Stimulated activated CD8-positive, alpha-beta memory T cell treated with anti-CD3 and anti-CD28 coated beads, Interleukin-4, amount 100 ng/mL, for 1 hour (primary cell): ENCODE measurements at places on chromosomes 2 and 18.

DNA sequence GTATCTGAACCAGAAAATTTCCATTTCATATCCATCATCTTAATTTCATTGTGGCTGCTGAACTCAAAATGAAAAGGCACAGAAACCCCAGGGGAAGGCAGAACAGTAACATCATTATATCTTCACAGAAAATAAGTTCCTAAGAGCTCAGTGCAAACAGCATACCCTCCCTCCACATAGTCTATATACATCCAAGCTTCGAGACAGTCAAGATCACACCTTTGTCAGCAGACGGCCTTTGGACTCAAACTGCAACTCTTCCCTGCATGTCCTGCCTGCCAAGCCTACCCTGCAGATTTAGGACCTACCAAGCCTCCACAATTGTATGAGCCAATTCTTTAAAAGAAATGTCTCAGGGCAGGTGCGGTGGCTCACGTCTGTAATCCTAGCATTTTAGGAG, 502.1 kb downstream of the SUCLG1 start:
- no peak for DNase-seq

DNA sequence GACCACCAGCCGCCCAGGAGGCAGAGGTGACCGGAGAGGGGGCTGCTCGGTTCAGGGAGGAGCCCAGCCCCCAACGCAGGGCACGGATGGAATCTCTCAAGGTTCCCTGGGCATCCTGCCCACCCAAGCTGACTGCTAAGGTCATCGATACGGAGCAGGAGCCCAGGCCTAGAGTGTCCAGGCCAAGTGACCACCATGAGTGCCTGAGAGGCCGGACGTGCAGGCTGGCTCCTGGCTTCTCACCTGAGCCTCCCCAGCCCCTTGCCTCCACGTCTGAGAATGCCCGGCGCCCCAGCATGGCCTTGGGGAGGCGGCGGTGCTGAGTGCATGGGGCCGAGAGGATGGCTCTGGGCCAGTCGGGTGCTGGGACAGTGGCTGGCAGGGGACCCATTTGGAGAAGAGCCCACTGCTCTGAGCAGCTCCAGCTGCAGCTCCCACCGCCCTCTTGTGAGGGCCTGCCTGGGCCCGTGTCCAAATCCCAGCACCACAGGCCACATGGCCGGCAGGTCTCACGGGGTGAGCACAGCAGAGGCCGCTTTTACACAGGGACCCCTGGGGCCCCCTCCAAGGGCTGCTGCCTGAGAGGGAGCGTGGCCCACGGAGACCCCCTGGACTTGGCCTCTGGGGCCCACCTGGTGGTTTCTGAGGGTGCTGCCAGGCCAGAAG, 102.8 kb upstream of the CTDP1 start:
- no peak for DNase-seq

- no peak for DNase-seq
These were observed 214.1 kb downstream of the RDH14 start for GRCh38 chr2:18346344-18346743.

DNA sequence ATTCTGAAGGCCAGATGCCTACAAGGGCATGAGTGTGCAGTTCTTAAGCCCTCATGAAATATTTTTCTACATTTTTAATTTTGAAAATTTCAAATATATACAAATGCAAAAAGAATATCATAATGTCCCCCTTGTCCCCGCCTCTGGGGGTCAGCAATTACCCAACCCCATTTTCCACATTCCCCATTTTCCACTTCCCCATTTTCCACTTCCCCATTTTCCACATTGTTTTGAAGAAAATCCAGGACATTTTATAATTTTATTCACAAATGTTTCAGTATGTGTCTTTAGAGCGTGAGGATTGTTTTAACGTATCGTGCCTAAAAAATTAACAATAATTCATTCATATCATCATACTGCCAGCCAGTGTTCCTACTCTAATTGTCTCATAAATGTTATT, 403.6 kb upstream of the RAB6C start:
- no peak for DNase-seq

DNA sequence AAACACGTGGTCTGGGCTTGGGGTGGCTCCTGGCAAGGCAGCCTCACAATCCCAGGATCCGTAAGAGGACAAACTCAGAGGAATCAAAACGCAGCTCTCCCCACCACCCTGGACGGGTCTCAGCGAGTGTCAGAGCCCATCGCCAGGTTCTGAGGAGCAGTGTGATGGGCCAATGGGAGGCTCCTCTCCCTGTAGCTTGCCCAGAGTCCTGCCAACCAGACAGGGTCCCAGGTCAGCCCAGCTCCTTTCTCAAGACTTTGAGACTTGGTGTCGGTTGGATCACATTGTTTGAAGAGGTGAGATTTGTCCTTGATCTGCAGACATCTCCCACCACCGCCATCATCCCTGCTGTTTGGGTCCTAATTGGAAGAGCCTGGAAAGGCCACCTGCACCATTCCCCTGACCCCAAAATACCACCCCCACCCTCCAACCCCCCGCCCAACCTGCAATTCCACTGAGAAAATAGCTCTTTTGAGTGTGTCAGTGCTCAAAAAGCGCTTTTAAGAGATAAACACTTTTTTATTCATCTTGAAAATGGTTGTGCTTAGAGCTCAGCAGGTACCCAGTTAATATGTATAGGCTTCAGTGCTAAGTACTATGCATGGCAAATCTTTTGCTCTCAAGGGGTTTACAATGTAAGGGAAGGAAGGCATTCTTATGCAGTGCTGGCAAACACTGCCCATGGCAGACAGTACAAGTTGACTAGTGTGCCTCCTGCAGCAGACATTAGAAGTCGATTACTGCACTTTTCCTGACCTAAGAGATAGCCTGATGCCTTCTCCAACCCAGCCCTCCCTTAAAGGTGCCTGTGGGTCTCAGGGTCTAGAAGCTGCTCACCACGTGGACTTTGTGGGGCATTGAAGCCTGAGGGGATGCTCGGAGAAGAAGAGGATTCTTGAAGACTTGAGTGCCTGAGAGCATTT, 50.6 kb downstream of the GLI2 start:
- no peak for DNase-seq

GRCh38 chr2:222213049-222213448, 85.7 kb downstream of the PAX3 start:
- DNase-seq: no peak

- DNase-seq: no peak
These were observed 123.9 kb downstream of the MC4R start for GRCh38 chr18:60248336-60249330.

DNA sequence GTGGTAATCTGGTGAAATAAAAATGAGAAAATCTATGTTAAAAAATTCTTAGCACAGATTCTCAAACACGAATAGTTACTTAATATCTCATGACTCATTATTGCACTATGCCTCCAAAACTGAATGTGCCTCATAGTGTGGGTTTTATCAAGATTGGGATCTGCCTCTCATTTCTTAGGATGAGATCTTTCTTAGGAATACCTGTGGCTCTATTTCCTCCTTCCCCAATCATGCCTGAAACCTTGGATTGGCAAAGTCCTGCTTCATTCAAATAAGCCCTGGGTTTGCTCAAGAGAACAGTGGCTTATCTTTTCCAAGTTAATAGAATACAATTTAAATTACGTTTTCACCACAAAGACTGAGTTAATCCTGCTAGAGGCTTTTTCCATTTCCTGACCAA, 100.3 kb downstream of the DPP10 start:
- DNase-seq: no peak

- DNase-seq: no peak
These were observed 83.3 kb downstream of the MALT1 start for GRCh38 chr18:58754544-58755068.

- no peak for DNase-seq
These were observed 110.9 kb downstream of the INHBB start for GRCh38 chr2:120456867-120457266.

- no peak for DNase-seq
These were observed 254.0 kb downstream of the KCNJ3 start for GRCh38 chr2:154952346-154952980.

GRCh38 chr2:166372046-166372445, 3.7 kb downstream of the SCN9A start:
- DNase-seq: no peak

DNA sequence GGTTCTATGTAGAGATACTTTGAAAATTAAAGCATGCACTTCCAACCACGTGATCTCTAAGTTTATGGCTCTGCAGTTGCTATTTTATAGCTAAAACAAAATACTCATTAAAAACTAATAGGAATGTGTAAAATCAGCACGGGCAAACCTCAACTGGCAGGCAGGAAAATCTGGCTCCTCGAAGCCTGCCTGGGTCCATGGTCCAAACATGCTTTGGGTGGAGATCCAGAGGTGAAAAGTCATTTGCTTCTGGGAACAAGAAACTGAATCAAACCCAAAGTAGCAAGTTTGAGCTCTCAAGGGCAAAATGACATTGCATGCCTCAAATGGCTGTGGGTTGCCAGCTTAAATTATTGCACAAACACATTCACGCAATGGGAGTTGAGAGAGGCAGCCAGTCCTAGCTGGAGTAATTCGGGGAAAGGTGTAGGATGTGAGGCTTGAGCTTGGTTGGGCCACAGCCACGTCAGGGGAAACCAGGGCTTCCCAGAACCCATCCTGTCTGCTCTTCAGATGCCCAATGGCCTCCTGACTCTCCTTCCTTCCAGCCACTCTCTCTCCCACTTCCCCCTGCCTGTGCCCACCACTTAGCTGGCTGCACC, 75.2 kb upstream of the LCLAT1 start:
- DNase-seq: no peak

GRCh38 chr18:670522-670921, 13.1 kb downstream of the TYMS start:
- no peak for DNase-seq

GRCh38 chr2:219446101-219446504, 11.5 kb downstream of the SPEG start:
- no peak for DNase-seq

- DNase-seq: no peak
These were observed 219.8 kb downstream of the DPP10 start for GRCh38 chr2:114661971-114662939.

- DNase-seq: no peak
These were observed 266.9 kb upstream of the FANCL start for GRCh38 chr2:58508006-58508405.

- no peak for DNase-seq
These were observed 40.9 kb downstream of the UGP2 start for GRCh38 chr2:63882395-63883105.

DNA sequence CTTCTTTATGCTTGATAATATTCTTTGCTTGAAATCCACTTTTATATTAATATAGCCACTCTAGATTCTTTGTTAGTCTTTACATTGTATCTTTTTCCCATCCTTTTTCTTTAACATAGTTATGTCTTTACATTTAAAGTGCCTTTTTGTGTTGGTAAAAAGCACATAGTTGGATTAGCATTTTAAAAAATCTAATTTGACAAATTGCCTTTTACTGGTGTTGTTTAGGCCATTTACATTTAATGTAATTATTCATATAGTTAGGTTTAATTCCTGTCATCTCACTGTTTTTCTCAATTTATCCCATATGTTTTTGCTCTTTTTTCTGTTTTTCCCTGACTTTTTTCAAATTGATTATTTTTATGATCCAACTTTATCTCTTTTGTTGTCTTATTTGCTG, 93.2 kb downstream of the BCL2L11 start:
- DNase-seq: no peak

DNA sequence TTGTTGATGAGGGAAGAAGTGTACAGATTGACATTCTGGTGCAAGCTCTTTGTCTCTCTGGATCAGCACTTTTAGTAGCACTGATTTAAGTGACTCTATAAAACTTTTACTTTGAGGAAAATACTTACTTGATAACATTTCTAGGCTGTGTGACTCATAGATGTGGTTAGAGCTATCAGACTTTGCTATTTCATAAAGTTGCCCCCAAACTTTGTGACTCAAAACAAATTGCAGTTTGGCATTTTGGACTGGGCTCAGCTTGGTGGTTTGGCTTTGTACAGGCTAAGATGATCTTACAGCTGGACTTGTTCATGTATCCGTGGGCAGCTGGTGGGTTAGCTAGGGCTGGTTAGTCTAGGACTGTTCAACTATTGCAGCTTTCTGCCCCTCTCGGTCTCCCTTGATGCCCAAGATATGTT, 42.1 kb upstream of the GLS start:
- no peak for DNase-seq

GRCh38 chr2:139992078-139992477, 1211.9 kb upstream of the NXPH2 start:
- no peak for DNase-seq

DNA sequence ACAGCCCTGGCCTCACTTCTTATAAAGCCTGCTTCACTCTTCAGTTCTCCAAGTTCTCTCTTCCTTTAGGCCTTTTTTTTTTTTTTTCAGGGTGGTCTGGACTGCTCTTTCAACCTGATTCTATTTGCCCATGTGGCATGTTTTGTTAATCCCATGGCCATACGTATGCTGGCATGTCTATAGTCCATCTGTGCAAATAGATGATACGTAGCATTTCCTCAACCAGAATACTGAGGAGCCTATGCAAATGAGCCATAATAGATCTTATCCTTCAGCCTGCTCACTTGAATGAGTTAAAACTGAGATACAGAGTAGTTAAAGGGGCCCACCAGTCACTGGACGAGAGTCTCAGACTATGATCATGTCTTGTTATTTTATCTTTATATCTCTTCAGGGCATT, 265.2 kb upstream of the CXCR4 start:
- DNase-seq: no peak

GRCh38 chr2:2271469-2271941, 59.6 kb downstream of the MYT1L start:
- DNase-seq: no peak

DNA sequence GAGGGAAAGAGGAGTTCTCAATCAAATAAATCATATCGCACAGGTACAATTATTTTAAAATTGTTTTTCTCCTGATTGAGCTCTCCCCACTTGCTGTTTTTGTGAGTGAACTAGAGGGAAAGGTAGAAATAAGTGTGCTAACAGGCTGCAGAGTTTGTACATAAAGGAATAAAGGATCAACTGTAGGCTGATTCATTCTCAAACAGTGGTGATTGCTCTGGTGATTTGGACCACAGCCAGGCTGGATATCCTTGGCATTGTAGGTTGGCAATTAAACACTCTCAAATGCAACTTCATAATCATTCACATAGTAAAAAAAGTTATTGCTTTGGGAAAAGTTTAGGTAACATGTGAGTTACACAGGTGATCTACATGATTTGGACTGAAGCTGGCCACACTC, 29.8 kb downstream of the LRP1B start:
- DNase-seq: no peak

GRCh38 chr2:8193686-8194615, 487.9 kb upstream of the ID2 start:
- no peak for DNase-seq

- DNase-seq: no peak
These were observed 30.5 kb upstream of the MAP3K20 start for GRCh38 chr2:173045181-173045580.

- DNase-seq: peak; percentile 7
These were observed 91.7 kb upstream of the RMDN2 start for GRCh38 chr2:37833423-37833822.

- DNase-seq: no peak
These were observed 56.1 kb downstream of the FARP2 start for GRCh38 chr2:241412144-241412543.
